ENCODE measurements at places on chromosomes 7 and 10. TPM values are rescaled to one million over a fixed set of nuclear protein-coding genes. Genes with fewer than 3 reads are reported as not detected.

UFSP1 gene
- 5.0 TPM for total RNA-seq

FAM13C gene
- total RNA-seq = 5.9 TPM

WDFY4 gene
- total RNA-seq = not detected

MMP21 gene
- total RNA-seq = not detected

MYOF gene
- 526 TPM for total RNA-seq

PTF1A gene
- not detected for total RNA-seq

LMBR1 gene
- total RNA-seq = 39.1 TPM

RAMP3 gene
- not detected for total RNA-seq

ZC3HAV1L gene
- not detected for total RNA-seq

CRTAC1 gene
- total RNA-seq = 0.37 TPM

MCU gene
- total RNA-seq = 43.4 TPM

CCNJ gene
- 7.8 TPM for total RNA-seq

PRKCQ gene
- 0.15 TPM for total RNA-seq

CLIP2 gene
- 32.6 TPM for total RNA-seq

NYAP1 gene
- 0.95 TPM for total RNA-seq

PRTFDC1 gene
- 5.9 TPM for total RNA-seq

DNAH11 gene
- not detected for total RNA-seq

ABCB8 gene
- 45.7 TPM for total RNA-seq

IQUB gene
- total RNA-seq = 0.36 TPM

ZSCAN25 gene
- 19.9 TPM for total RNA-seq

PTPRE gene
- total RNA-seq = 3.1 TPM

RPEL1 gene
- not detected for total RNA-seq

NKX1-2 gene
- total RNA-seq = not detected

ABCB4 gene
- total RNA-seq = 0.15 TPM

CLCN1 gene
- not detected for total RNA-seq

GPR85 gene
- 0.90 TPM for total RNA-seq

TOMM7 gene
- total RNA-seq = 269 TPM

SPAM1 gene
- not detected for total RNA-seq

TSPAN12 gene
- total RNA-seq = 6.8 TPM

ABHD11 gene
- total RNA-seq = 11.2 TPM

PODXL gene
- 11.9 TPM for total RNA-seq

GALNT17 gene
- total RNA-seq = 24.2 TPM

HGF gene
- 3.4 TPM for total RNA-seq

ADAP1 gene
- 3.9 TPM for total RNA-seq

ADARB2 gene
- 6.6 TPM for total RNA-seq

UCN3 gene
- not detected for total RNA-seq

TMEM196 gene
- not detected for total RNA-seq

IGF2BP3 gene
- total RNA-seq = 47.9 TPM

CC2D2B gene
- total RNA-seq = 0.30 TPM

FAM25C gene
- total RNA-seq = not detected

AOC1 gene
- total RNA-seq = not detected
